ENCODE measurements at places on chromosomes 1 and 21. TPM values are rescaled to one million over a fixed set of nuclear protein-coding genes. Genes with fewer than 3 reads are reported as not detected.
A peak's percentile ranks its signal among the peaks of the same experiment; 100 is the strongest.

Gene APP
- 53.7 TPM for total RNA-seq

Gene CRB1
- total RNA-seq: not detected

Gene ATXN7L2
- total RNA-seq: 14.6 TPM

Gene C1orf52
- 29.3 TPM for total RNA-seq

Gene KIRREL1
- total RNA-seq: 0.10 TPM

Gene NCMAP
- total RNA-seq: 0.16 TPM

Gene ODF2L
- 16.9 TPM for total RNA-seq

Gene SETSIP
- total RNA-seq: not detected

DNA sequence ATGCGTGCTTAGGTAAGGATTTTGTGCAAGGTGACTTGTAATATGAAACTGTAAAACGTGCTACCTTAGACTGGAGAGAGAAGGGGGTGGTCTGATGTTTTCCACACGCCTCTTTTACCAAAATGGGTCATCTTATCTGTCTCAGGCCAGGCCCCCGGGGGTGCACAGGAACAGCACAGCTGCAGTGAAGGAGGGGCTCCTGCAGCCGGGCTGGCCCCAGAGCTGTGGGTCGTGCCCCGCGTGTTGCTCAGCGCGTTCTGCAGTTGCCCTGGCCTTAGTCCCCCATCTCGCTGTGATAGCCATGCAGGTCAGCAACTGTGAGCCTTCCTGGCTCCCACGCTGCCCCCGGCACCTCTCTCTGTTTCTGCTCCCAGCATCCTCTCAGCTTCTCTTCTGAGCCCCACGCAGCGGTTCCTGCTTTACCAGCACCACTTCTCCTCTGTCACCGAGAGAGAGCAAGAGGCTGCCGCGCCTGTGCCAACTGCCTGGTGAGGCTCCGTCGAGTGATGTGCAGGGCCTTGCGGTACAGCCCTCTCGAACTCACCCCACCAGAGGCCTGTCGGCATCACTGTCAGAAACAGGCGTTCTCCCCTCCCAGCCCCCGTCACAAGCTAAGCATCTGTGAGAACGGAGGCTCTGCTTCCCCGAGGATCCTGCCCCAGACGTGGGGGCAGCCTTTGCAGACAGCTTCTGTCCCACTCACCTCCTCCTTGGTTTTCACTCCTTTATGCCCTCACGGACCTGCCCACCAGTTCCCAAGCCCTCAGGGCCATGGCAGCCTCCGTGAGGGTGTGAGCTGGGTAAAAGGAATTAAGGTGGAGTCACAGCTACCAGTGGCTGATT, 73.3 kb downstream of the ADARB1 start:
- no peaks in the 10 kb centered on the region for H3K27me3 ChIP-seq
- DNase-seq: no peak
- peaks cover 11% of the 10 kb centered on the region for H3K4me1 ChIP-seq
- peaks cover 6% of the 10 kb centered on the region for H3K36me3 ChIP-seq
- H3K4me3 ChIP-seq: no peak overlapping the region

GRCh38 chr1:199264283-199264682, 625.4 kb downstream of the PTPRC start:
- H3K27ac ChIP-seq: no peak overlapping the region
- H3K36me3 ChIP-seq: no peaks in the 10 kb centered on the region
- no peak overlapping the region for H3K4me3 ChIP-seq
- H3K4me1 ChIP-seq: peaks cover 7% of the 10 kb centered on the region

GRCh38 chr1:90486134-90486824, 230.8 kb downstream of the BARHL2 start:
- no peak for DNase-seq
- H3K36me3 ChIP-seq: no peaks in the 10 kb centered on the region
- H3K4me3 ChIP-seq: no peak overlapping the region
- no peak overlapping the region for H3K27ac ChIP-seq
- H3K4me1 ChIP-seq: no peaks in the 10 kb centered on the region

DNA sequence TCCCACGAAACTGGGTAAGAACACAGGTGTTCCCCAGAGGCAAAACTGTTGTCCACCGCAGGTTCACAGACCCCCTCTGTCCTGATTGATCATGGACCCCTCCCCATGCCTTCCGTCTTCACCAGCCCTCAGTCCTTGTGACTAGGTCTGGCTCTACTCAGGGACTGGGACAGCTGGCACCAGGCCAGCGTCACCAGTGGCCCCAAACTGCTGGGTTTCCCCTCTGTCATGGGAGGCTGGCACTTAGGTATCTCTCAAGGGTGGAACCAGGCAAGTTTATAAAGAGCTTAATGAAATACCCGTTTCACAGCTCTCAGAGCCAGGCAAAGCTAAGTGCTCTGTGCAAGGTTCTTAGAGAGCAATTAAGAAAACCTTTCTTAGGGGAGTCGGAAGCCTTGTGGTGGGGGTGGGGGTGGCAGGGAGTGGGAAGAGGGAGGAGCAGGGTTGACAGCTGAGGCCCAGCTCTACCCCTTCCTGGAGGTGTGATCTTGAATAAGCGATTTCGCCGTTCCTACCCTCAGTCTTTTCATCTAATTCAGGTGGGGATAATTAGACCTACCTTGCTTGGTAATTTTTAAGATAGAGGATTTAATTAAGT, 35.0 kb upstream of the IFNLR1 start:
- no peak for DNase-seq
- no peak overlapping the region for H3K4me3 ChIP-seq
- H3K4me1 ChIP-seq: no peaks in the 10 kb centered on the region

- no peaks in the 10 kb centered on the region for H3K27me3 ChIP-seq
- H3K36me3 ChIP-seq: no peaks in the 10 kb centered on the region
- no peak for DNase-seq
- no peak overlapping the region for H3K4me3 ChIP-seq
Measured at GRCh38 chr1:151935154-151935553, 25.8 kb upstream of the THEM4 start.

GRCh38 chr1:168864266-168864665, 135.3 kb upstream of the DPT start:
- H3K27ac ChIP-seq: no peak overlapping the region
- H3K4me3 ChIP-seq: no peak overlapping the region
- H3K4me1 ChIP-seq: peaks cover 4% of the 10 kb centered on the region
- H3K27me3 ChIP-seq: no peaks in the 10 kb centered on the region
- H3K36me3 ChIP-seq: peaks cover 7% of the 10 kb centered on the region

- H3K27me3 ChIP-seq: no peaks in the 10 kb centered on the region
- H3K4me1 ChIP-seq: peaks cover 25% of the 10 kb centered on the region
- no peak overlapping the region for H3K4me3 ChIP-seq
- no peak for DNase-seq
Measured at GRCh38 chr1:24438423-24438901, 22.9 kb downstream of the NIPAL3 start.

GRCh38 chr1:108957888-108958287, 5.4 kb downstream of the CLCC1 start:
- DNase-seq: no peak
- no peak overlapping the region for H3K4me3 ChIP-seq
- H3K4me1 ChIP-seq: peaks cover 44% of the 10 kb centered on the region
- H3K36me3 ChIP-seq: peaks cover 52% of the 10 kb centered on the region
- peak overlapping the region; percentile 44 for H3K27ac ChIP-seq

DNA sequence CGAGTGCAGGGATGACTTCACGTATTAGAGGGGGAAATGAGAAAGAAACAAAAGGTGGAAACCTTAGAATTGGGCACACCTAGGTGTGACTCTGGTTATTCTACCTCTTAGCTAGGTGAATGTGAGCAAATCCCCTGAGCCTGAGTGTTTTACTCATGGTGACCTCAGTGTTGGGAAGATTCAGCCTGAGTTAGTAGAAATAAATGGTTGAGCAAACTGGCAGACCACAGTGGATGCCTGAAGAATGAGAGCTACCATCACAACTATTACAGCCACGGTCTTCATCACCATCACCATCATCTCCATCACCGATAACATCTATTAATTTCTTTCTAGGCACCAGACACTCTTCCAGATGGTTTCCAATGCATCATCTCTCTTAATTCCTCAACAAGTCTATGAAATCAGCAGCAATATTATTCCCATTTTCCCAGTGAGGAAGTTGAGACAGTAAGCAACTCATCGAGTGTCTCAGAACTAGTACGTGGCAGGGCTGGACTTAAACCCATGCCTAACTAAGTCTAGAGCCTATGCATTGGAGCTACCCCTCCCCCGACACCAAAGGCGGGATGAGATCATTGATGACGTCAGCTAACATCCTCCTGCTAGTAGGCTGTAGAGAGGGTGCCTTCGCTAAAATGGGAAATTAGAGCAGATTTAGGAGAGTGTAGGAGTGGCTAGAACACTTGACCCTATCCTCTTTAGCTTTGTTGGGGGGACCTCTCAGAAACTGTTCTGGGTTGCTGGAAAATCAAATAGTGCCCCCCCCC, 7.9 kb upstream of the KAZN start:
- H3K4me1 ChIP-seq: no peaks in the 10 kb centered on the region
- H3K4me3 ChIP-seq: no peak overlapping the region
- no peak overlapping the region for H3K27ac ChIP-seq
- H3K27me3 ChIP-seq: peaks cover 21% of the 10 kb centered on the region
- no peak for DNase-seq
- no peaks in the 10 kb centered on the region for H3K36me3 ChIP-seq

GRCh38 chr1:195278644-195279043, 1329.6 kb downstream of the KCNT2 start:
- no peaks in the 10 kb centered on the region for H3K4me1 ChIP-seq
- H3K4me3 ChIP-seq: no peak overlapping the region
- H3K27ac ChIP-seq: no peak overlapping the region
- H3K27me3 ChIP-seq: no peaks in the 10 kb centered on the region

DNA sequence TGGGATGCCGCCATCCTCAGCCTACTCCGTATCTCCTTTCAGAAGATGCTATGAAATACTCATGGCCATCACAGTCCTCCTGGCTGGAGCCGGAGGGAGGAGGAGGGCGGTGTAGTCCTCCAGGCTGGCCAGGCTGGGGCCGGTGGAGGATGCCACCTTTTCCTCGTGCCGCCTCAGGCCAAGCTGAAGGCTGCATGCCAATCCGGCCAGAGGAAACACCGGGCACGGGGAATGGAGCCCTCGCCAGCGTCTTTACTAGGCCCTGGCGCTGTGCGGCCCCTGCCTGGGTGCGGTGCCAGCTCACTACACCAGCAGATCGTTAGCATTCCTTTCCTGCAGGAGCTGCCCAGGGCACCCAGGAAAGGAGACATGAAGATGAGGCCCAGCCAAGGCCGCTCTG, 70.1 kb downstream of the CASZ1 start:
- no peaks in the 10 kb centered on the region for H3K36me3 ChIP-seq
- peaks cover 2% of the 10 kb centered on the region for H3K4me1 ChIP-seq
- no peak overlapping the region for H3K27ac ChIP-seq
- no peak for DNase-seq

GRCh38 chr1:97603218-97603617, 317.6 kb downstream of the DPYD start:
- DNase-seq: no peak
- H3K36me3 ChIP-seq: no peaks in the 10 kb centered on the region
- no peak overlapping the region for H3K4me3 ChIP-seq

Data from activated naive CD8-positive, alpha-beta T cell treated with anti-CD3 and anti-CD28 coated beads for 36 hours (primary cell).